ENCODE measurements at places on chromosomes 12 and 14.

- DNase-seq = peak; percentile 62
These were observed 724.0 kb upstream of the TMEM132C start for GRCh38 chr12:127542931-127543330.

GRCh38 chr14:100523131-100523842 lies 63.9 kb downstream of the BEGAIN start:
- DNase-seq = no peak

- DNase-seq = no peak
These were observed 393 bp downstream of the ORMDL2 start for GRCh38 chr12:55818140-55818728.

- peak; percentile 45 for DNase-seq
These were observed 1.1 kb downstream of the PDE3A start for GRCh38 chr12:20369305-20370013.

DNA sequence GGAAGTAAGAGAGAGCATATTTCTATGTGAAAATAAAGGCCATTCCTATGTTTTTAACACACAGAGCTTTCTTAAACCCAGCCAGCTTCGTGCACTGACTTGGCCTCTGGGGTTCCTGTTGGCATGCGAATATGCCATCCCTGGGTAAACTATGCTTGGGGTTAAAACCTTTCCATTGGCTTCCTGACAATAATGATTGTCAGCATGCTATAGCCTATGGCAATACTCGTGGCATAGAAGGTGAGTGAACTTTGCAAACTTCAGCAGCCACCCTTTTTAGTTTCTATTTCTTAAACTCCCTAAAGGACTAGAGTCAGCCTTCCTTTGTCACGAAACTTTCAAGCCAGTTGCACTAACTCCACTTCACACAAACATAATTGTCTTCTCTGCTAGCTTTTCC lies 148.4 kb upstream of the RGS6 start:
- no peak for DNase-seq

DNA sequence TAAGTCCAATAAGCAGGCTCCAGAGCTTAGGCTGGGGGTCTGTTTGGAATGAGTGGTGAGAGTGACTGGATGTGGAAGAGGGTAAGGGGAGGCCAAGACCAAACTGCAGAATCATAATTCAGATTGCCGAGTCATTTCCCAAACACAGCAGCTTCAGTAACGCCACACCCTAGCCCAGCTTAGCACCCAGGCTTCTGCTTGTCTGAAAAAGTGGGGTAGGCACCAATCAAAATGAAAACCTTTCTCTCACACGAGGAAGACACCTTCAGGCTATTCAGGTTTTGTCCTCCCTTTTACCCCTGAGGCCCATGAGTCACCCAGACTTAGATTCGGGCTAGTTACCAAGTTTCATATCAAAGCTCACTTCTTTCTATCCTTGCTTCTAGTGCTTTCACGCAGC lies 306.1 kb downstream of the DAD1 start:
- DNase-seq = no peak

- no peak for DNase-seq
These were observed 192.3 kb downstream of the DPF3 start for GRCh38 chr14:72701605-72702004.

DNA sequence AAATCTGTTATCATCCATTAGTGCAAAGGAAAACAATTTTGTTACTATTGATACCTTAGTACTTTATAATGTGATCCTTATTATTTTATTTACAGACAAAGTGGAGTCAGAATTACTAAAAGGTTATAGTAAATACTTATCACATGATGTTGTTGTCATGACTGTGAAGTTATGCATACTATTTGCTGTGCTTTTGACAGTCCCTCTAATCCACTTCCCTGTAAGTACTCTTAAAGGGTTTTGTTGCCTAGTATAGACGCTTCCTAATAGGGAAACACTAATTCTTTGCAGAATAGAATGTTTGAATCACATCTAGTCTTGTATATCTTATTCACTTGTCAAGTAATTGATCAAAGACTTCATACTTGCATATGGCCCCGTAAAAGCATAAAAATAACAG lies 69.4 kb downstream of the SLC38A6 start:
- DNase-seq = no peak

DNA sequence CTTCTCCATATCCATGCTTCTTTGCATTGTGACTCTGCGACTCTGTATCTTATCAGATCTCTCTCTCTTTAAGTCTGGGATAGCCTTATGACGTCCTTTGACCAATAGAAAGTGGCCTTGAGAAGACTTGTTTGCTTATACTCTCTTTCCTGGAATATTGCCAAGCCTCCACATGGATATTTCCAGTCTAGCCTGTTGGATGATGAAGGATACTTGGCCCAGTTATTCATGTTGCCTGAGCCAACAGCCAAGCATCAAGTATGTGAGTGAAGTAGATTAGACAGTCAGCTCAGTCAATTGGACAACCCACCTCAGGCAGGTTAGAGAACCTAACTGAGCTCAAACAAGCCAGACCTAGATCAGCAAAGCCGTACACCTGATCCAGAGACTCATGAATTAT lies 864.2 kb upstream of the MGAT4C start:
- no peak for DNase-seq

DNA sequence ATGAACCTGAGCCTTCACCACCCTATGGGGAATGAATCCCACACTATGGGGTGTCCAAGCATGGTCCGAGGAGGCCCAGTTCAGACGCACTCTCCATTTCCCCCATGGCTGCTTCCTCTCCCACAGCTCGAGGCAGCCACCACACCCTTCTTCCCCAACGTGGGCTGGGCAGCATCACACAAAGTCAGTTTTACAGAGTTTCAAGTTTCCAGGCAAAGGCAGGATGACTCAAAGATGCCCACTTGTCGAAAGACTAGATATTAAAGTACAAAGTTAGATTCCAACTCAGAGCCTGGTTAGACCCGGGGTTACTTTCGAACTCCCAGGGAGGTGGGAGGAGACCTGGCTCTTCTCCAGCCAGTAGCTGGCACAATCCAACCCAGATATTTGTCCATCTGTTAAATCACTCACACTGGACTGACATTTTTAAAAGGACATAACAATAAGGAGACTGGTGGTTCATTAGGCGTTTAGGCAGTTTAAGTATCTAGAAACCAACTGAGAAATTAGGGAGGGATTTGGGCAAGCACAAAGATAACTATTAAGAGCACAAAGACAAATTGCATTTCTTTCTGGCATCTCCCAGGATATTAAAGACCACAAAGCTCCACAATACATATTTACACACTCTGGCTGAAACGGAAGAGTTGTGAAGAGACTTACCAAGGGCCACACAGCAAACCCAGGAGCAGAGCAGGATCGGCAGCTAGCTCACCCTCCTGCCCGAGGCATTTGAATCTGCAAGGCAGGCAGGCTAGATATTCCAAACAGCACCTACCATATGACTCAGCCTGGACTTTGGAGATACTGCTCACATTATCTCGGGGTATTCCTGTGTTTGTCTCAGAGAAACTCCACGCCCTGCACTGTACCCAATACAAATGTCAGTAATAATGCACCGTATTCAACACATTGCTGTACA lies 34.8 kb downstream of the TMCC3 start:
- DNase-seq = no peak

- DNase-seq = no peak
These were observed 131.8 kb upstream of the CPSF6 start for GRCh38 chr12:69107541-69107940.

- DNase-seq = no peak
These were observed 350.7 kb downstream of the C12orf50 start for GRCh38 chr12:87678453-87678852.

GRCh38 chr14:102873131-102873530 lies 49.3 kb upstream of the AMN start:
- no peak for DNase-seq

DNA sequence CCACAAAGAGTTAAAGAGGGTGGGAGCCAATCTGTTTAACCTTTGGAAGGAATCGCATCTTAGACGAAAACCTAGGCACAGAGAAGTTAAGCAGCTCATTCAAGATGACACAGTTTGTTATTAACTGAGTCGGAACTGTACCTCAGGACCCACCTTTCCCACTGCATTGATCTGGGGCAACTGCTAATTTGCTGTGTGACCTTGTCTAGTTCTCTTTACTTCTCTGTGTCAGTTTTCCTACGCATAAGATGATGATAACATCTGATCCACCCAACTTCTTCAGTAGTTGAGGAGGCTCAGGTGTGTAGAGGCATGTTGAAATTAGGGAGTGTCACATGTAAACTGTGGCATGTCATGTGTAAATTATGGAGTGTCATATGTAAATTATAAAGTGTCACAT lies 186.2 kb downstream of the ZFP36L1 start:
- DNase-seq = no peak

GRCh38 chr12:28568118-28568517 lies 377.9 kb downstream of the CCDC91 start:
- DNase-seq = no peak

GRCh38 chr12:10366875-10367274 lies 23.0 kb downstream of the KLRK1 start:
- DNase-seq = peak; percentile 71

DNA sequence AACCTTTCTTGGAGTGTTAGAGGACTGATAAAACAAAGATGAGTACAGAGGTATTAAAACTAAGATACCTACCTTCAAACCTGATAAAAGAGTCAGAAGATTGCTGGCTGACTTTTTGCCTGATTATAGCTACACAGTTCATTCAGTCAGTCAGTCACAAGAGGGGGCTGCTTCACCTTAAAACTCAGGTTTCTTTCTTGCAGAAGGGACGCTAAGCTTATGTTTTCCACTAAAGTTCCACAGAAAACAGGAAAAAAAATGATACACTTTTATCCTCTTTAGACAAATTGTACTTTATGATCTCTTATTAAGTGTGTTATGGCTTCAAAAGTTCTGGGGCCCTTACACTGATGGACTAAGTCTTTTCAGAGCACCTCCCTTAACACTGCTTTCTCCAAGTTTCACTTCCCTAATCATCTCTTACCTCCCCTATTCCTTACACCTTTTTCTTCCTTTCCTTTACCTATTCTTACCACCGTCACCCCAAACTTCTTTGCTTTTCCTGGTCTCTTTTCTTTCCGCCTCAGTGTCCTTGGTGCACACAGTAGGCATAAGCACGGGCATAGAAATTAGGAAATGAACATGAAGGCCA lies 448.7 kb upstream of the OR4E1 start:
- no peak for DNase-seq
